ENCODE measurements at places on chromosomes 12 and 14.

- DNase-seq: no peak
Measured at GRCh38 chr12:21444193-21445146, 7.0 kb downstream of the PYROXD1 start.

- no peak for DNase-seq
Measured at GRCh38 chr12:92524489-92524888, 178.3 kb upstream of the PLEKHG7 start.

DNA sequence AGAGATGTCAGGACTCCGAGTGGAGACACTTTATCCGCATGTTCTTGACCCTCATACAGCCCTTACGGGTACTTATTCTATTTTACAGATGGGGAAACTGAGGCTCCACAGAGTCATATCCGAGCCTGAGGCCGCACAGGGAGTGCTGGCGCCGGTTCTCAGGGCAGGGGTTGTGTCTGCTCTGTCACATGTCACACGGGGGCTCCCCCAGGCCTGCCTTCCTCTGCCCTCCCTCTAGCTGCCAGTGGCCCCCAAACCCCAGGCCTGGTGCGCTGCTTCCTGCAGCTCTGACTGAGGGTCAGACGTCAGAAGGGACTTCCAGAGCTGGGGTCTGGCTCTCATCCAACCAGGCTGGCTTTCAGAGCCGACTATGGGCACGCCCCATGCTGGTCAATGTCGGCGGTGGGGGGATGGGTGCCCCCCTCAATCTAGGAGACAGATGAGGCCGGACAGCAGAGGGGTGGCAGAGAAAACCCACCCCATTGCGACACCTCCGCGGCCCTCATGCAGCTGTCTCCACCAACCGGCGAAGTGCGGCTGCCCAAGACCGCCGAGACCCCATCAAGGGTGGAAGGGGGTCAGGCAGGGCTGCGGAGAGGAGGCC is 811 bp upstream of the INF2 start:
- DNase-seq: no peak

DNA sequence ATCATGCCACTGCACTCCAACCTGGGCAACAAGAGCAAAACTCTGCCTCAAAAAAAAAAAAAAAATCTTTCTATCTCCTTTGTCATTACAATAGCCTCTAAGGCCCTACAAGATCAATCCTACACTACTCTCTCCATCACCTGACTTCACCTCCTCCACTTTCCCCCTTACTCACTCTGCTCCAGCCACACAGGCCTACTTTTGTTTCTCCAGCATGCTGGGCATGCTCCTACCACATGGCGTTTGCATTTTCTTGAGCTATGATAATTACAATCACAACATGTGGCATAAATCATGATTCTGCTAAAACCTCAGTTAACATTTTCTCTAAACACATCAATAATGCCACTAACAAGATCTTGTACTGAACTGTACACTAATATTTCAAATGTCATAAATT is 7.8 kb downstream of the PPP1R13B start:
- no peak for DNase-seq

- no peak for DNase-seq
Measured at GRCh38 chr12:38427442-38427841, 110.9 kb downstream of the ALG10B start.

DNA sequence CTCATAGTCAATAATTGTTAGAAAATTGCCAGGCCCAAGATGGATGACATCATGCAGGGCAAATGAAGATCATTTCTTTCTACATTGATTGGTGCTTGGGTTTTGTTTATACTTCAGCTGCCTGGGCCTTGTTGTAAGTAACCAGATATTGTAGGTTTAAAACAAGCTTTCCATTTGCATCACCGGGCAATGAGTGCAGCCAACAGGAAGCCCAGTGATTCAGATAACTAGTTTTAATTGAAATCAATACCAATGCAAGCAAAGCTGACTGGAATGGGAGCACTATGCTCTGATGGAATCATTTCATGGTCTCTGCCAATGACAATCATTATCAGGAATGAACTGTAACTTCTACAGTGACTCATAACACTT is 279.3 kb downstream of the DUSP6 start:
- no peak for DNase-seq

GRCh38 chr12:57096099-57096572 is 7.2 kb downstream of the NAB2 start:
- DNase-seq: no peak

DNA sequence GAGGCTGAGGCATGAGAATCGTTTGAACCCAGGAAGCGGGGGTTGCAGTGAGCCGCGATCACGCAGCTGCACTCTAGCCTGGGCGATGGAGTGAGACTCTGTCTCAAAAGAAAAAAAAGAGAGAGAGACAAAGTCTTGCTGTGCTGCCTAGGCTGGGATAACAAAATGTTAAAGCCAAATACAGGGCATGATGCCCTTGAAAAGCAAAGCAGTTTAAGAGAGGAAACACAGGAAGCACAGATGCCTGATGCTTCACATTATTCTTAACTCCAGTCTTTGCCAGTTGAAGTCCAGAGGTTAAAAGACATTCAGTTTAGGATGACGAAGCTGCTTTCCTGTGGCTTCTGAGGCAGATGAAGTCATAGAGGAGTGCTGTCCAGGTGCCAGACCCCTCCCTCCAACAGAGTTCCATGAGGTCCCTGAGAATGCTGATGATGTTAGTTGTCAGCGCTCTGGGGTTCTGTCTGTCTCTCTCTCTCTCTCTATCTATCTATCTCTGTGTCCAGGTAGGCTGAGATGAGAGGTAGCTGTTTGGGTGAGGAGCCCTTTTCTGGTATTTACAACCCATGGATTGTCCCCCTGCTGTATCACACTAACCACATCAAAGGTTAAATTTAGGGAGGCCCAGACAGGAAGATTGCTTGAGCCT is 4.9 kb upstream of the MRPL52 start:
- no peak for DNase-seq

DNA sequence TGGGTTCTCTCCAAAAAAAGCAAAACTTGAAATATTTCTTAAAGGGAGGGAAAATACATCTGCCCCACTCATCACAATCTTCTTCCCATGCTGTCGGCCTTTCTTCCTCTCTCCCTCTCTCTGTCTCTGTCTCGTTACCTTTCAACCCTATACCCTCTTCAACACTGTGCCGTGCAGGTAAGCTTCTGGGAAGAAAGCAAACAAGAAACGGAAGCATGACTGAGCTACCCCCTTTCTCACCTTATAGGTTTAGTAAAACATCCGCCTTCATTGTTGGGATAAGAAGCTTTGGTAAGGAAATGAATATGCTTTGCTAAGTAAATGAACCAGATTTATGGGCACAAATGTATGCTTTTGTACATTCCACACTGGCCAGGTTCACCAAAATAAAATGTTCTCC is 63.0 kb downstream of the TMEM30B start:
- no peak for DNase-seq

- no peak for DNase-seq
Measured at GRCh38 chr12:87756721-87757120, 272.5 kb downstream of the C12orf50 start.

DNA sequence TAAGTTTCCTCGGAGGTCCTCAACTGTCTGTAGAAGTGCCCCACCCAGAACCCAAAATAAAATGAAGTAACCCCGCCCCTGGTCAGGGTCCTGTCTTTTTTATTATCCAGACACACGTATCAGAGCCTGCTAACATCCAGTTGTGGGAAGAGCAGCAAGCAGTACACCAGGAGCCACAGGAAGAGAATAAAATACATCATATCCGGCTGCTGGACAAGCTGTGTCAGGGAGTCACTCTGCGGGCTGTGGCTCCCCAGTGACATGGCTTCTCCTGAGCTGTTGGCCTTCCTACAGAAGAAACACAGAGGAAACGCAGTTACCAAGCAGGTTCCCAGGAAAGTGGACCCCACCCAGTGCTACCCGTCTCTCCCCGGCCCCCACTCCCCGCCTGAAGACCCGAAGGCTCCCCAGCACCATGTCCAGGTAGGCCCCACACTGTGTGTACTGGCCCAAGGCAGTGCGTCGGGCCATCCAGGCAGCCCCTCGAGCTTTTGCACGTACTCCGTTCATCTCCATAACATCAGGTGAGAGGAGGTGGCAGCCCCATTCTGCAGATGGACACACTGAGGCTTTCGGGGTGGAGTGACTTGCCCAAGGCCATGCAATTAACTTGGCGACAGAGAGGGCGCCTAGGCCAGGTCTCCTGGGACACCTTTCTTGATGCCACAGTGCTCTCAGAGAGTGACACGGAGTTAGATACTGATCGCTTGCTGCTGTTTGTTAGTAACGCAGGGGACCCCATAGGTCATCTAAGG is 34.3 kb upstream of the DICER1 start:
- no peak for DNase-seq

DNA sequence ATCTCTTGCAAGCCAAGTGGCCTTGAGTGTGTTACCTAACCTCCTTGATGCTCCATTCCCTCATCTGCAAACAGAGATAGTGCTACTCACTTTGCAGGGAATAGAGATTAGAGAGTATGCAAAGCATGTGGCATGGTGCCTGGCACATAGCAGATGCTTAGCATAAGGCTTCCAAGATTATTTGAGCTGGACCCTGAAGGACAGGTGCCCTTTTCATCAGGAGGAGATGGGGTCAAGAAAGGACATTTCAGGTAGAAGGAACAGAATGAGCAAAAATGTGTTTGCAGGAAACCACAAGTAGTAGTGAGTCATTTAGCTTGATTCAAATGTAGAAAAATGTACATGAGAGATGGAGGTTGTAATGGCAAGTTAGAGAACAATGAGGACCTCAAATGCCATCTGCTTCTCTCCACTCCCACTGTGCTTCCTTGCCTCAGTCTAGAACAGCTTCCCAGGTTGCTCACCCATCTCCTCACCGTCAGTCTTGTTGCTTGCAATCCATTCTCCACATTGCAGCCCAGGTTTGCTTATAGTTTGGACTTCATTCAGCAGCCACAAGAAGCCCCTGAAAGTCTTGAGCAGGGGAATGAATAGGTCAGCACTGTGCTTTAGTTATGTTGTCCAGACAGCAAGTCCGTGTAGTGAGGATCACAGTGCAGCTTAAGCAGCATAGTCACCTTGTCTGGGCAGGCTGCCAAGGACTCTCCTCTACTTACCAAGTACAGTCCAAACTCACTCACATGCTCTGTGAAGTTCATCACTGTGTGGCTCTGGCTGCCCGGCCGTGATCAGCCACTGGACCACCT is 536.3 kb upstream of the CCDC196 start:
- no peak for DNase-seq

- DNase-seq: no peak
Measured at GRCh38 chr12:12722435-12723148, 5.4 kb downstream of the CDKN1B start.

- DNase-seq: no peak
Measured at GRCh38 chr12:78864870-78865463, 393 bp downstream of the SYT1 start.

DNA sequence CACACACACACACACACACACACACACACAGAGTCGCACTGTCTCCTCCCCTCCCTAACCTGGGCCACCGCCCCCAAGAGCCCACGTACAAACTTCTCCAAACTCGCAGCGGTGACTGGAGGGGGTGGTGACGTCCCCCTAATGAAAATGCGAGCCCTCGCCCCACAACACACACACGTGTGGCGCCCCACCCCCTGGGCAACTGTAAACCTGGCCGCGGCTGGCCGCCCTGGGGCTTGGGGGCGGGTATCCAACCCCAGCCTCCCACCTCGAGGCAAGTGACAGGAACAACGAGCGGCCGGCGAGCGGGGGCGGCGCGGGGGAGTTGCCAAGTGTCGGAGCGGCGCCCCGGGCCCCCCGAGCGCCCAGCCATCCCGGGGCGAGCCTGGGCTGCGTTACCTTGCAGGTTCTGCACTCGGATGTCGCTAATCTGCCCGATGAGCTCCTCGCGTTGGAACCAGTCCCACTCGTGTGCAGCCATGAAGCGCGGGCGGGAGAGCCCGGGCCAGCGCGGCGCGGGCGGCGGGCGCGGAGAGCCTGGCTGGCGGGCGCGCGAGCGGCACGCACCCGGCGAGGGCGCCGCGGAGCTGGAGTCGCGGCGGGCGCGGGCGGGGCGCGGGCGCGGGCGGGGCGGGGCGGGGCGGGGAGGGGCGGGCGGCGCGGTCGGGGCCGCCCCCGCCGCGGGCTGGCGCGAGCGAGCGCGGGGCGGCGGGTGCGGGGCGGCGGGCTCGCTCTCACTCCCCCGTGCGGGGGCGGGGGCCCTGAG is at the start of gene CLMN:
Gene CLMN, minus strand, starts transcription at position 597 of the 766 bp plus-strand sequence. Its CDS starts 116 bp downstream, at position 481.
- no peak for DNase-seq

GRCh38 chr14:74425525-74426201 is 347 bp downstream of the SYNDIG1L start:
- DNase-seq: no peak

DNA sequence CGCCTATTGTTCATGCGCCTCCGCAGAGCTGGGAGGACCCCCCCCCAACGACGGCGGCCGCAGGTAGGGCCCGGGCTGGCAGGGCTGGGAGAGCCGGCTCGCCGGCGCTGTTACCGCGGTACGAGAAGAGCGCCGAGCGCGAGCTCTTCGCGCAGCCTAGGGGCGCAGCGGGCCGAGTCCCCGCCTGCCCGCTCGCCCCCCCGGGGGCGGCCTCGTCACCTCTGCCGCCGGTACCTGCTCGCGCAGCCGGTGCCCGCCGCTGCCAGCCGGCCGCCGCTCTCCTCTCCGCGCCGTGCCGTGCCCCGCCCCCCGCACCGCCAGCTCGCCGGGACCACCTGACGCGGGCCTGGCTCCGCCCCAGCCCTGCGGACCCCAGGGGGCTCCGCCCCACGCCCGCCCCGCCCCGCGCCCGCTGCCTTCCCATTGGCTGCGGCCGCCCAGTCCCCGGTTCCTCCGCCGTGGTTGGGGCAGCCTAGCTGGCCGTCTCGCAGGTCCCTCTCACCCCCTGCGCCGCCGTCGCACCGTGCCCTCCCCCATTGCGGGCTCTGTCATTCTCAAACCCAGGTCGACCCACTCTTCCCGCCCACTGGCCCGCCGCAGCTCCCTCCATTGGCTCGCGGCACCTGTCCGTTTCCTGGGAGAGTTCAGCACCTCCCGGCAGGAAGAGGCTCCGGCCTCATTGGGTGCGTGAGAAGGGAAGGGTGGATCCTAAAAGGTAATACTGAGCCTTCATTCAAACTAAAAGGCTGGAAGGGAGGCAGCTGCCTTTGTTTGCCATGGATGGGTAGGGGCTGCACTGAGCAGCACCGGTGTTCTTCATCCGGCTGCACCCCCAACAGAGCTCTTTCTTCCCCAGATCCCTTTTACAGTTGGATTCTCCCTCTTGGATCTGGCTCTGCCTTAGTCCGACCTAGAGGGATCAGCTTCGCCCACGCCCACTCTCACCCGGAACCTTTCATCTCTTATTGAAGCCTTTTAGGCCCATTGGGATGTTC is at the start of gene MAP3K9:
Gene MAP3K9, minus strand, starts transcription at position 289 of the 995 bp plus-strand sequence. CDS start 342 bp downstream, outside the sequence.
- DNase-seq: peak; percentile 86

GRCh38 chr12:103272949-103273348 is 222.8 kb downstream of the C12orf42 start:
- no peak for DNase-seq

GRCh38 chr12:51205350-51205749 is 12.5 kb downstream of the POU6F1 start:
- no peak for DNase-seq

- no peak for DNase-seq
Measured at GRCh38 chr12:67096533-67097318, 172.4 kb upstream of the CAND1 start.

- DNase-seq: no peak
Measured at GRCh38 chr14:101705733-101706508, 55.6 kb upstream of the PPP2R5C start.
